ENCODE measurements at places on chromosomes 6 and 20.

- DNase-seq: peak; percentile 99
Observed at GRCh38 chr20:33674294-33675135, at the start of gene NECAB3. Gene NECAB3, minus strand, starts transcription at chr20:33674428. Its CDS starts 76 bp downstream, at chr20:33674352.

DNA sequence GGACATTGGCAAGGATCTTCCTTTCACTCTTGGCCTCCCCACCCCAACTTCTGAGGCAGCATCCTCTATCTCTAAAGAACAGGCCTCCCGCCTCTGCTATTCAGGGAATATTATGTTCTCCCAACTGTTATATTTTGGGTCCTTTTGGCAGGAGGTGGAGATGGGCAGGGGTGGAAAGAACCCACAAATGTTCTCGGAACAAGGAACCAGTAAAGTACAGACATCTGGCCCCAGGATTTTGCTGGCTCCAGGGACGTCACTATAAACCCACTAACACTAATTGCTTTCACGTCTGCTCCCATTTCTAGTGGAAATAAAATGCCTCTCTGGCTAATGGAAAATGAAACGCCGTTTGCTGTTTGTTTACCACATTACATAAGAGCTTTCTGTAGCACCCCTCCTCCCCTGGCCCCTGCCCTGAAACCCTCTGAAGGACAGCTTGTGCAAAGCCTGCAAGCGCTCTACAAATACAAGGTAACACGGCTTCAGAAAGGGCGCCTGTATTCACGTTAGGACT lies 77.7 kb upstream of the TBC1D7 start:
- no peak for DNase-seq

GRCh38 chr6:71248878-71249544 lies 39.6 kb upstream of the OGFRL1 start:
- DNase-seq: no peak

GRCh38 chr6:153618371-153619322 lies 420.4 kb upstream of the OPRM1 start:
- DNase-seq: no peak

DNA sequence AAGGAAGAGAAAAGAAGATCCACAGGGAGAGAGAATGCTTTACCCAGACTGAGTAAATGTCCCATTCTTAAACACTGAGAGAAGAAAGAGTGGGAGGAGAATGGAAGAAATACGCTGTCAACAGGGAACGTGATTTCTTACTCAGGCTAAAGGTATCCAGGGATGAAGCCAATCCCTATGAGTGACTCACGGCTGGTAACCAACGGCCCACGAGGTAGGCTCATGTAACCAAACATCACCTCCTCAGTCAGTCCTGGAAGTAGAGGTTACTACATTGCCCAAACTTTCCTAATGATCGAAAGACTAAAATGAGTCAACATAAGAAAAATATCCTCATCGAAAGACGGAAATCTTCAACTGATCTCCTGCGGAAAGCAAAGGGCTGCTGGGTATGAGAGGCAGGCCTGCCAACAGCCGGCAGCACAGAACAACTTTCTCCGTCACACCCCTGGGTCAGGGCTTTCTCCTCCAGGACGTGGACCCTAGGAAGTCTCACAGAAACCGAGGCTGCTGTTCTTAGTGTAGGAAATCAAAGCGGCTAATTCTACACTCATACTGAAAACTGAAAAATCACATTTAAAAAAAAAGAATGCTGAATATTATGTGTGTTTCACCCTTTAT lies 292.6 kb downstream of the GMDS start:
- DNase-seq: no peak

DNA sequence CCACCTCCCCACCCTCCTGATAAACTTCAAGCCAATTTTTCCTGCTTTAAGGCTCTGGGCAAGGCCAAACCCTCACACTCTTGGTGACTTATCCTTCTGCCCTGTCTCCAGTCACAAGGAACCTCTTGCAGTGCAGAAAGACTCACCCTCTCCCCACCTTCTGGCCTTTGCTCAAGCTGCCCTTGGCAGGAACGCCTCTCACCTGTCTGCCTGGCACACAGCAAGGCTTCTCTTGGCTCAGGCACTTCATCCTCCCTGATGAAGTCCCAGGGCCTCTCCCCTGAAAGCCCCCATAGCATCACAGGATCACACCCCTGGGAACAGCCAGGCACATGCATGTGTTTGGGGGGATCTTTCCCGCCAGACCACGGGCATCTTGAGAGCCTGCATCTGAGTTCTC lies 68.8 kb upstream of the NNAT start:
- DNase-seq: no peak

GRCh38 chr6:110233770-110234374 lies 53.6 kb downstream of the CDC40 start:
- no peak for DNase-seq

- no peak for DNase-seq
Observed at GRCh38 chr20:5845681-5846615, 95.7 kb downstream of the SHLD1 start.

DNA sequence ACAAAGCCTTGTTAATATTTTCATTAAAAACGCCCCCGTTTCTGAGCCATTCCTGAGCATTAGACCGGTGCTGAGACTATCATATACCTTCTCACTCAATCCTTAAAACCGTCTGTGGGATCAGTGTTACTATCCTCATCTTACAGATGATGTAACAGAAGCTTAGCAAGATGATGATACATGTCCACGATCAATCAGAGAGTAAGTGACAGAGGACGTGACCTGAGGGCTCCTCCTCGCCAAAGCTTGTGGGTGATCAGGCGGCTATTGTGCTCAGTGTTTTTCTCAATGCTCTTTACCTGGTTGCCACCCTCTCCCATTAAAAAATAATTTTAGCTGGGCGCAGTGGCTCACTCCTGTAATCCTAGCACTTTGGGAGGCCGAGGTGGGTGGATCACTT lies 113.1 kb downstream of the MTHFD1L start:
- no peak for DNase-seq

- DNase-seq: no peak
Observed at GRCh38 chr6:92050216-92050615, 1369.1 kb downstream of the EPHA7 start.

- DNase-seq: peak; percentile 59
Observed at GRCh38 chr20:59822291-59823029, 111.0 kb downstream of the SYCP2 start.

GRCh38 chr6:157452096-157452495 lies 71.1 kb downstream of the ZDHHC14 start:
- DNase-seq: no peak

DNA sequence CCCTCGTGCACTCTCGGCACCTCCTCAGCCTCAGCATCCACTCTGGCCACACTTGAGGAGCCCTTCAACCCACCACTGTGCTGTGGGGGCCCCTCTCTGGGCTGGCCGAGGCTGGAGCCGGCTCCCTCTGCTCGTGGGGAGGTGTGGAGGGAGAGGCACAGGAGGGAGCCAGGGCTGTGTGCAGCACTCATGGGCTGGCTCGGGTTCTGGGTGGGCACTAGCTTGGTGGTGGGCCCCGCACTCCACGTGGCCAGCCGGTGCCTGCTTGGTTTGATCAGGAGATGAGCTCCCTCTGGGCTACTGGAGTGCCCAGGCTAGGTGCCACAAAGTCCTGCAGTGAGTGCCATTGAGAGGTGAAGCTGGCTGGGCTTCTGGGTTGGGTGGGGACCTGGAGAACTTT lies 949.4 kb upstream of the GJE1 start:
- no peak for DNase-seq

DNA sequence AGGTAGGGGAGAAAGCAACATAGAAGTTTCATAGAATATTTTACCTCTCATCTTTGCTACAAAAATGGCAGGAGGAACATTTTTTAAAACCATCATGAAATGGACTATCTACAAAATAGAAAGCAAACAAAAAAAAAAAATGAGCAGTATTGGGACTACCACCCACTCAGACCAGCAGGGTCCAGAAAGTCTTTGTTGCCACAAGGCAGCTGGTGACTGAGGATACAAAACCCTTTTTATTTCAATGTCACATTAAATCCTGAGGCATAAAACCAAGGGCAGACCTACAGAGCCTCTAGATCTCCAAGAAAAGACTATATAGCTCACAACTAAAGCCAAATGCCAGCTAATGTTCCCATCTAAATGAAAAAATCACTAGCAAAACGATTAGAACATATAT lies 282.2 kb downstream of the PTPRK start:
- DNase-seq: no peak

GRCh38 chr6:127938701-127939100 lies 37.8 kb upstream of the THEMIS start:
- no peak for DNase-seq

- no peak for DNase-seq
Observed at GRCh38 chr6:37251211-37251780, 6.3 kb upstream of the TBC1D22B start.

DNA sequence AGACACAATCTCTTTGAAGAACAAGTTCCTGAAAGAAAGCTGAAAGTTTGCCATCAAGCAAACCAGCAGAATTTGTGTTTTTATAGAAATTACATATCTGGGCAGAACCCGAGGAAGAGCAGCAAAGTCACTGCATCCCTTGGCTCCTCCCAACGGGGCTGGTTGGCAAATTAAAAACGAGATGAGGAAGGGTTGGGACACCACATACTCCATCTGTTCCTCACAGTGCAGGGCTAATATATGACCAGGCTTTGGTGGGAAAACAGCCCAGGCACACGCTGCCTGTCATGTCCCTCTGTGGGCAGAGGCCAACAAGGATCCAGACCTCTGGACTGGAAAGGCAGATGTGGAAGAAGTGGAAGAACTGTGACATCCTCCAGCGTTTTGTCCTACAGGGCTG lies 607.3 kb downstream of the CDH26 start:
- DNase-seq: no peak

GRCh38 chr20:21519136-21519584 lies 5.3 kb upstream of the NKX2-2 start:
- no peak for DNase-seq

- DNase-seq: no peak
Observed at GRCh38 chr6:49764571-49765236, 20.5 kb upstream of the CRISP3 start.

- peak; percentile 66 for DNase-seq
Observed at GRCh38 chr20:57224641-57225138, 41.8 kb downstream of the BMP7 start.

DNA sequence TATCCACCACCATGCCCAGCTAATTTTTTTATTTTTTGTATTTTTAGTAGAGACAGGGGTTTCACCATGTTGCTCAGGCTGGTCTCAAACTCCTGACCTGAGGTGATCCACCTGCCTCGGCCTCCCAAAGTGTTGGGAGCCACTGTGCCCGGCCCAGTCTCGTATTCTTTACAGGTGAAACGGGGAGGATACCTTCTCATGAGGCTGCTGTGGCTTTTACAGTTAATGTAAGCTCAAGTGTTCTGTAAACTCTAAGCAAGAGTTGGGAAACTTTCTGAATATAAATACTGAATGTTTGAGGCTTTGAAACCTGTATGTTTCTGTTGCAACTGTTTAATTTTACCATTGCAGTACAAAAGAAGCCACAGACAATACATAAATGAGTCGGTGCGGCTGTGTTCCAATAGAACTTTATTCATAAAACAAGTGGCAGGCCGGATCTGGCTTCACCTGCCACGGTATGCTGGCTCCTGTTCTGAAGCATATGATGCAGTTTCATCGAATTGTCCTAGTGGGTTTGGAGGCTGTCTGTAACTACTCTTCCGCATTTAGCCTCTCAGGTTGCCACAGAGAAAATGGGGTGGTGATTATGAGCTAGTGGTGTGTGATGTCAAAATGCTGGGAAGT lies 192.5 kb upstream of the ZFP64 start:
- no peak for DNase-seq

GRCh38 chr6:16437095-16437494 lies 198.7 kb downstream of the GMPR start:
- DNase-seq: no peak

DNA sequence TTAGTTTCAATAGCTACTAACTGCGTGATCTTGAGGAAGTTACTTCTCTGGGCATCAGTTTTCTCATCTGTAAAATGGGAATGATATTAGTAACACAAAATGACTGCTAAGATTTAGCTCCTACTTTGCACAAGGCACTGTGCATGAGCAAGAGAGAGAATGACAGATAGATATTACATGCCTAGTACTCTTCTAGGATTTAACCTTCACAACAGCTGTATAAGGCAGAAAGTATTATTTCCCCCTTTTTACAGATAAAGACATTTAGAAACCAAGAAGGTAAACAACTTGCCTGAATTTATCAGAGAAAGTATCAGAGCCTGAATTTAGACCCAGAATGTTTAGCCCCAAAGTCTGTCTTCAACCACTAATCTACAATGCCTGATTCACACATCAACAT lies 281.6 kb downstream of the KHDC1L start:
- no peak for DNase-seq

GRCh38 chr20:46837083-46837482 lies 57.6 kb upstream of the EYA2 start:
- DNase-seq: no peak

GRCh38 chr6:73515204-73515655 lies 5.6 kb downstream of the EEF1A1 start:
- DNase-seq: no peak

GRCh38 chr6:140437619-140438345 lies 1063.3 kb upstream of the CITED2 start:
- no peak for DNase-seq

DNA sequence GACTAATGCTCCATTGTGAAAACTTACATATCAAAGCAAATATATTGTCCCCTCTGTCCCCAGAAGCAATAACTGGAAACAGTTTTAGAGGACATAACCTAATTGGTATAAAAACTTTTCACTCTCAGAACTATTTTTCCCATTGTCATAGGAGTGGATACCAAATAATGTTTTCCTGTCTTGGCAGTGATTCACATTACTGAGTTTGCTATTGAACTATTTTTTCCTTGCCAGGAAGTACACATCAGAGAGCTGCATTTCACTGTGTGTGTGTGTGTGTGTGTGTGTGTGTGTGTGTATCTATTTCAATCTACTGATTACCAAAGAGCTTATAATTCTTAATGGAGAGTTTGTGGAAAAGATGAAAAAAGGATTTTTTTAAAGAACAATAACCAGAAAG lies 45.4 kb downstream of the AKAP12 start:
- no peak for DNase-seq

DNA sequence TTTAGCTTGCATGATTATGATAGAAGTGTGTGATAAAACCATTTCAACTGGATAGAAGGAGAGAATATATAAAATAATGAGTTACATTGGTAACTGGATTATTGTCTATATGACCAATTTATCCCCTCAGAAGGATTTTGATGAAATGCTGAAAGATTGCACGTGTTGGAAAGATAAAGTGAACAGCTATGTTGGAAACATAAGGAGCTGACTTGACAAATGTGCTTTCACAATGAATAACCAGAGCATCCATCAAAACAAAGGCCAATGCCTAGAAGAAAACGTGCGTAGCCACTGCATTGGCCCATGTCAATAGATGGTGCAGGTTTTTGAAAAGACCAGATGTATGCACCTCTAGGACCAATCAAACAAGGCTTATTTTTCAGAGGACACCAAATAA lies 168.8 kb downstream of the TMEM200A start:
- DNase-seq: no peak

GRCh38 chr6:110188791-110189190 lies 8.6 kb downstream of the CDC40 start:
- DNase-seq: no peak

- DNase-seq: peak; percentile 77
Observed at GRCh38 chr20:45963059-45964005, 8.7 kb downstream of the ZNF335 start.

All from H7 (cell line).